Heart left ventricle (tissue), 16 donors: ENCODE measurements at places on chromosomes 3 and 15.

DNA sequence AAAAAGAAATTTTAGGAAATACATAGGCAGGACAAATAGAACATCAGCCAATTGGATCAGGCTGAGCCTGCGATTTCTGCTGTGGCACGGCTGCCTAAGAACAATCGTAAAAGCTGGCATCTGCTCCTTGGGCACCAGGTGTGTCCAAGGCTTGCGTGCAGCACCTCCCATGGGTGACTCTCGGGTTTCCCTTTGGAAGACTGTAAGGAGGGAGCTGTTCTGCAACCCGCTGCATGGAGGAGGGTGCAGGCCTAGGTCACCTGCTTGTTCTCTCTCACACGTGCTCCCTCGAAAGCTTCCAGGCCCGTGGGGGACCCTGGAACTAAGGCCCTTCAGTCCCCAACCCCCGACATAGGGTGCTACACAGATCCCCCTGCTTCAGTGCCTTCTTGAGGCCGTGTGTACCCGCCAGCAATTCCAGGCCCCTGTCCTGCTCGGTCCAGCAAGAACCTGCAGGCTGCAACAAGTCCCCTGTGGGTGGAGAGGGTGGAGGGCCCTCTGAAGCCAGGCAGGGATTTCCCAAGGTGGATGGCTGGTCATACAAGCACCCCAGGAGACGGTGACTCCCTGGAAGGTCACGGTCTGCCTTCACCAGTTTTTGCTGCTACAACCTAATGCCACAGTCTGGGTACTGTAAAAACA is 3.4 kb downstream of the GP9 start:
- no peak for DNase-seq

- no peak for DNase-seq
Measured at GRCh38 chr3:47476330-47476626, 537 bp upstream of the SCAP start.

GRCh38 chr3:14852717-14853116 is 34.0 kb downstream of the FGD5 start:
- DNase-seq, result no peak

- DNase-seq, result no peak
Measured at GRCh38 chr15:52039925-52040781, 21.1 kb downstream of the MAPK6 start.

DNA sequence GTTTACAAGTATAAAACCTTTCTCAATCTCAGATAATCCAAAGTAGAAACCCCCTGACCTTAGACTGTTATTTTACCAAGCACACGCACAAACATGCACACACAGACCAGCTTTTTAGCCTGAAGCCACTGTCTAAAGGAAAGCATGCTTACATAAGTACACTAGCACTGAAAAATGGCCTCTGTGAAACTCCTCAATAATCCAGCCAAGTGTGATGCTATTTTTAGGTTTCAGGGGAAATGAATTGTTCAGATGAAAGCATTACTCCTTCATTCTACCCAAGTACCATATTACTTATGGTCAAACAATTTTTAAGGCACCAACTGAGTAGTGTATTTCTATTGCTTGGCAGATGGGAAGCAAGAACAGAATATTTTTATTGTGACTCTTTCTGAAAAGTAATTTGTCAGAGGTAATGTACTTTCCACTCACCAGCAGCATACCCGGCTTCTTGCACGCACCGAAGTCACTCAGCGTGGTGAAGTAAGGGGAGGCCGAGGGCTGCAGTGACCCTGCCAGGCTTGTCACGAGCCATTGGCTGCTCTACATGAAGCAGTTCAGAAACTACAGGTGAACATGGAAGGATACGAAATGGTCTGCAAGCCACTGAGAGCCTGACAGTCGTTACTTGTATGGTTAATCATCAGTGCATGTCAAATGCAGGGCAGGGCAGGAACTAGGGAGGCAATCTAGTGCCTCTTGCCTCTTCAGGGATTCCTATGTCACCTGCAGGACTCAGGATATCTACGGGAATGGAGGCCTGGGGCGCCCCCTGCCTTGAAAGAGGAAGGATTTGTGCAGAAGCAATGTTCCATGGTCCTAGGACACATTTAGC is 106.7 kb downstream of the GABRB3 start:
- DNase-seq, result no peak

- DNase-seq, result no peak
Measured at GRCh38 chr3:127234778-127235177, 41.8 kb downstream of the PRR23E start.
